GM12864 (cell line): ENCODE measurements at places on chromosomes 5 and 9.

DNA sequence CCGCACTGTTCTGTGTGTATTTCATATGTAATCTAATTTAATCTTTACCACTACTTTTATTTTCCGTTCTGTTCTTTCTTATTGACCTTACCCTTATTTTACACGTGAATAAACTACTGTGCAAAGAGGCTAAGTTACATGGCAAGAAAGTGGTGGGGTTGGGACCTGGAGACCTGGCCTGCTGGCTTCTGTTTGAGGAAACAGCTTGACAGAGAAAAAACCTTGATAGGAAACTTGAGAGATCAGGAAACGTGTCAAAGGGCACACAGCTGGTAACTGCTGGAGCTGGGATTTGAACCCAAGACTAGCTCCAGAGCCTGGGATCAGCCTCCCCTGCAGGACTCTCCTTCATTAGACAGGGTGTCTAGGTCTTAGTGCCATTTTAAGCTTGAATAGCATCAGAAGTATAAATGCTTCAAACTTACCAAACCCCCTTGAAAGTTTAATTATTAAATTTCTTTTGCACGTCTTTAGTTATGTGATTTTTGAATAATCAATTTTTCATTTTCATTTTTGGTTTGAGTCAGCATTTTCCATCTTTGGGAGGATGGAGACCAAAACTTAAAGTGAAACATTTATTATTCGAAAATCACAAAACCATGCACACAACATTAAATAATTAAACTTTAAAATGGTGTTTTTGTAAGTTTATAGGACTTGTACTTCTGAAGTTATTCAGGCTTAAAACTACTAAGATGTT is 129.5 kb downstream of the RGS3 start:
- DNase-seq, result no peak

DNA sequence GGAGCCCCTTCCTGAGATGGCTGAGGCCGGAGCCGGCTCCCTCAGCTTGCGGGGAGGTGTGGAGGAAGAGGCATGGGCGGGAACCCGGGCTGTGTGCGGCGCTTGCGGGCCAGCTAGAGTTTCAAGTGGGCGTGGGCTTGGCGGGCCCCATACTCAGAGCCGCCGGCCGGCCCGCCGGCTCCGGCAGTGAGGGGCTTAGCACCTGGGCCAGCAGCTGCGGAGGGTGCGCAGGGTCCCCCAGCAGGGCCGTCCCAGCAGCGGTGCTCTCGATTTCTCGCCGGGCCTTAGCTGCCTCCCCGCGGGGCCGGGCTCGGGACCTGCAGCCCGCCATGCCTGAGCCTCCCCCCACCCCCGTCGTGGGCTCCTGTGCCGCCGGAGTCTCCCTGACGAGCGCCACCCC is 67.9 kb upstream of the SLC28A3 start:
- DNase-seq, result no peak

DNA sequence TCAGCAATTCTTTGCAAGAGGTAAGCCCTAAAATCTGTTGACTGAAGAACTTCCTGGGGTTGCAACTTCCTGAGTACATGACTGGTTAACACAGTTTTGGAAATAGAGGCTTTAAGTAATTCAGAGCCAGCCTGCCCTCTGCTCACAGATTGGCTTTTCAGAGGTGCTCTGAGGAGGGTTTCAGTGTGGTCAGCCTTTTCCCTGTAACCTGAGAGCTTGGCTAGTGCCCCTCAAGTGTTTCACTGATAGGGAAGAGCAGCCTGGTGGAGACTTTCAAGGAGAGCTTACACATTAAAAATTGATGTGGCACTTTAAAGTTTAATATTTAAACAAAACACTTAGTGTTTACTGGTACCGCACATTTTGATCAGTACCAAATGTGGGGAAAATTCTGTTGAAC is 56.7 kb upstream of the FOXB2 start:
- no peak for DNase-seq

DNA sequence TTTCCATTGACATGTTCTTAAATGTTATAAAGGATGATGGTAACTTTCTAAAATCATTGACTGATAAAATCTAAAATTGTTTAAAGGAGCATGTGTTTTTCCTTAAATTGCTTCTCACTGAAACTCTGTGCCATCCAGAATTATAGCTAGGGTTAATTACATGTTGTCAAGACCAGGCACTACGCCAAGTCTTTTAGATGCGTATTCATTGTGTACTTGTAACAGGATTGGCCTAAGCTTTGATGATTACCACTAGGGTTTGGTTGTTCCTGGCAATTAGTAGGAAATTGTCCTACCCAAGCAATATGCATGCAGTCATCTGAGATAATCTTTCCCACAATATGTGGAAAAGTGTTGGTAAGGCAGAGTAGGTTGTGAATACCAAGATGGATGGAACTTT is 43.8 kb downstream of the PRKACG start:
- DNase-seq, result no peak

GRCh38 chr5:146426853-146427618 is 20.1 kb upstream of the TCERG1 start:
- no peak for DNase-seq

DNA sequence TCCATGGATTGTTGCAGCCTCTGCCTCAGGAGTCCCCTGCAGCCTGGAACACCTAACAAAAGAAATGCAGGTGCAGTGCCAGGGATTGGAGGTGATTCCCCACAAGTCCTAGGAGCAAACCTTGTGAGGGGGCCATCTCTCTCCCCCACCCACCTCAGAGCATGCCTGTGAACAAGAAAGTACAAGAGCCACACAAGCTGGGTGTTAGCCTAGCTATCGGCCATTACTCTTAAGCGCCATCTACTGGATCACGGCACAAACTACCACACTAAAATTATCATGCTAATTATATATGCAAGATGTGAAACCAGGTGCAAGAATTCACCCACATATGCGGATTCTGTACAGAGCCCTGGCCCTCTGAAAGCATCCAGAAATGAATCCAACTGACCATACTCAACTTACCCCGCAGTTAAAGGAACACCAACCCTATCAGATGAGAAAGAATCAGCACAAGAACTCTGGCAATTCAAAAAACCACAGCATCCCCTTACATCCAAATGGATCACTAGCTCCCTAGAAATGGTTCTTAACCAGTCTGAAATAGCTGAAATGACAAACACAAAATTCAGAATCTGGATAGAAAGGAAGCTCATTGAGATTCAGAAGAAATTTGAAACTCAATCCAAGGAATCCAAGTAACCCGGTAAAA is 16.5 kb upstream of the PRSS3 start:
- DNase-seq, result peak; percentile 38

- no peak for DNase-seq
Measured at GRCh38 chr9:89969156-89969675, 364.4 kb downstream of the GADD45G start.

GRCh38 chr5:52356311-52356918 is 431.3 kb upstream of the ITGA1 start:
- no peak for DNase-seq

DNA sequence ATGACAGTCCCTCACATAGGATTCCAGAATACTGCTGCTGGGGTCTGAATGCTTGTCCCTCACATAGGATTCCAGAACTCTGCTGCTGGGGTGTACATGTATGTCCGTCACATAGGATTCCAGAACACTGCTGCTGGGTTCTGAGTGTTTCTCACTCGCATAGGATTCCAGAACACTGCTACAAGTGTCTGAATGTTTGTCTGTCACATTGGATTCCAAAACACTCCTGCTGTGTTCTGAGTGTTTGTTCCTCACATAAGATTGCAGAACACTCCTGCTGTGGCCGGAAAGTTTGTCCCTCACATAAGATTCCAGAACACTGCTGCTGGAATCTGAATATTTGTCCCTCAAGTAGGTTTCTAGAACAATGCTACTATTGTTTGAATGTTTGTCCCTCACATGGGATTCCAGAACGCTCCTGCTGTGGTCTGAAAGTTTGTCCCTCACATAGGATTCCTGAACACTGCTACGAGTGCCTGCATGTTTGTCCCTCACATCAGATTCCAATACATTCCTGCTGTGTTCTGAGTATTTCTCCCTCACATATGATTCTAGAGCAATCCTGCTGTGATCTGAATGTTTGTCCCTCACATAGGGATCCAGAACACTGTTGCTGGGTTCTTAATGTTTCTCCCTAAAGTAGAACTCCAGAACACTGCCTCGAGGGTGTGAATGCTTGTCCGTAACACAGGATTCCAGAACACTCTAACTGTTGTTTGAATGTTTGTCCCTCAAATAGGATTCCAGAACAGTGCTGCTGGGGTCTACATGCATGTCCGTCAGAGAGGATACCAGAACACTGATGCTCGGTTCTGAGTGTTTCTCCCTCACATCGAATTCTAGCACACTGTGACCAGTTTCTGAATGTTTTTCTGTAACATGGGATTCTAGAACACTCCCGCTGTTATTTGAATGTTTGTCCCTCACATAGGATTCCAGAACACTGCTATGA is 200.4 kb downstream of the FOXD4L6 start:
- DNase-seq, result no peak

DNA sequence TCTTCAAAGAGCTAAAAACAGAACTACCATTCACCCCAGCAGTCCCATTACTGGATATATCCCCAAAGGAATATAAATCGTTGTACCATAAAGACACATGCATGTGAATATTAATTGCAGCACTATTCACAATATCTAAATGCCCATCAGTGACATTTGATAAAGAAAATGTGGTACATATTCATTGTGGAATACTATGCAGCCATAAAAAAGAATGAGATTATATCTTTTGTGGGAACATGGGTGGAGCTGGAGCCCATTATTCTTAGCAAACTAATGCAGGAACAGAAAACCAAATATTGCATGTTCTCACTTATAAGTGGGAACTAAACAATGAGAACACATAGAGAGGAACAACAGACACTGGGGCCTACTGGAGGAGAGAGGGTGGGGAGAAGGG is 38.7 kb downstream of the FCHO2 start:
- DNase-seq, result no peak

GRCh38 chr5:122332599-122333555 is 20.8 kb downstream of the SNCAIP start:
- DNase-seq, result no peak

GRCh38 chr9:136363949-136364748 is 605 bp upstream of the DNLZ start:
- no peak for DNase-seq

- DNase-seq, result no peak
Measured at GRCh38 chr5:131943916-131944315, 1.5 kb downstream of the MEIKIN start.

DNA sequence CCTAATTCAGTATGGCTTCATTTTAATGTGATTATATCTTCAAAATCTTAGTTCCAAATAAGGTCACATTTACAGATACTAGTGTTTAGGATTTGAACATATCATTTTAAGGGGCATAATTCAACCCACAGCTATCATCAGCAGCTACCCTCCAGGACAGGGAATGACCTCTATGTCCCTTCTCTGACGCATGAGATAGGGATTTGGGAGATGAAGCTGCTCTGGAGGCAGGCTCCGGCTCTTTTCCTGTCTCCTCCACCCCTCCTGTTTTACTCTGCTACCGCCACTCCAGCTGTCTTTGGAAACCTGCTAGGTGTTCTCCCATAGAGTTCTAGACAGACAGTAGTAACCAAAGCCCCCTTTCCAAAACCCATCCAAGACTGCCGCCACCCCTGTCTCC is 119.2 kb downstream of the CARTPT start:
- no peak for DNase-seq

DNA sequence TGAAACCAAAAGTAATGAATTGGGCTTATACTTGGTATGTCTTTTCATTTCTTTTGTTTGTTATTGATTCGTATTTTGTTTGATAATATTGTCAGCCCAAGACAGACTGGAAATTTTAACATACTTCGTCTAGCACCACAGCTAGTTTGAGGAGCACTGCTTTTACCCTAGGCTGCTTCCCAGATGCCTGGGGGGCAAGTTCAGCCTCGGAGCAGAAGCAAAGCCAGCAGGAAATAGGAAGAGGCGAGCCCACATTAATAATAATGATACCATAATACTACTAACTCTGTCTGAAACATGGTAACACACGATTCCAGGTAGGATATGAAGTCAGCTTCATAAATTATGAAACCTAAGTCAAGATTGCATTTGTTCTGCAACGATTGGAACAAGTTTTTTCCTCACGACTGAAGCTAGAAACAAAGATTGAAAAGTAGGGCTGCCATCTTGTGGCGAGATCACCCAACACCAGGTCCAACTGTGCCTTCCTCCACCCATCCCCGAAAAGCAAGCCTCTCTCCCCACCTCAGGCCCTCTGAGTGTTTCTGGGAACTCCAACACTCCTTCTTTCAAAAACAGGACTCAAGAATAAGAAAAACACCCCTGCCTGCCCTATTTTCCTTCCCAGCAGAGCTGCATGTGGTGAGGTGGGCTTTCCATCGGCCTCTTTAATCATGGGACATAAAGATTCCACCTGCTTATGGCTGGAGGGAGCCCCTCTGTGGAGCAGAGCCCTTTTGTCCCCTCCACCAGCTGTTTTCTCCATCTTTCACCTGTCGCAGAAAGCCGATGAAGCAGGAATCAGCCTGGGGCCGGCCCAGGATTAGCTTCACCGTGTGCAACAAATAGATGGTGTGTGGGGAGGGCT is 236.4 kb downstream of the CAAP1 start:
- no peak for DNase-seq

- no peak for DNase-seq
Measured at GRCh38 chr9:114080773-114081440, 2.8 kb upstream of the AMBP start.

DNA sequence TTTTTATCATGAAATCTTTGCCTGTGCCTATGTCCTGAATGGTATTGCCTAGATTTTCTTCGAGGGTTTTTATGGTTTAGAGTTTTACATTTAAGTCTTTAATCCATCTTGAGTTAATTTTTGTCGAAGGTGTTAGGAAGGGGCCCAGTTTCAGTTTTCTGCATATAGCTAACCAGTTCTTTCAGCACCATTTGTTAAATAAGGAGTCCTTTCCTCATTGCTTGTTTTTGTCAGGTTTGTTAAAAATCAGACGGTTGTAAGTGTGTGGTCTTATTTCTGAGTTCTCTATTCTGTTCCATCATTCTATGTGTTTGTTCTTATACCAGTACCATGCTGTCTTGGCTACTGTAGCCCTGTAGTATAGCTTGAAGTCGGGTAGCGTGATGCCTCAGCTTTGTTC is 55.9 kb downstream of the YTHDC2 start:
- DNase-seq, result no peak

GRCh38 chr5:31918739-31919138 is 255.4 kb downstream of the GOLPH3 start:
- no peak for DNase-seq

GRCh38 chr5:129118405-129118804 is 23.9 kb downstream of the ISOC1 start:
- no peak for DNase-seq

DNA sequence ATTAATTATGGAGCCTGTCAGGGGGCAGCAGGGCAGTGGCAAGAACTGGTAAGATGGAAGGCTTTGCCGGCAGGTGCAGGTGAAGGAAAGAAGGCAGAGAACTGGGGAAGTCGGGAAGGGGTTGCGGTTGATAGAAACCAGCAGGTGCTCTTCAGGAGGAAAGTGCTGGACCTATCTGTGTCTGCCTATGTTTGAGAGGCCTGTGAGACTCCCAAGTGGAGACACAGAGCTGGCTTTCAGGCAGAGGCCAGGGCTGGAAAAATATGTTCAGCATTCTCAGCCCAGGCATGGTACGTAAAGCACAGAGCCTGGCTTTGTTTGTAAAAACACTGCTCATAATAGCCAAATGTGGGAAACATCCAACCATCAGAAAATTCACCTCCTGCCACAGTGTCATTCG is 69.5 kb downstream of the S1PR3 start:
- no peak for DNase-seq

GRCh38 chr9:4510546-4511322 is 20.5 kb downstream of the SLC1A1 start:
- DNase-seq, result no peak
